ENCODE measurements at places on chromosomes 4 and X. TPM values are rescaled to one million over a fixed set of nuclear protein-coding genes. Genes with fewer than 3 reads are reported as not detected.

GAB3 gene
- 6.7 TPM for total RNA-seq

TMPRSS11B gene
- total RNA-seq, result not detected

- no peak overlapping the region for H3K27ac ChIP-seq
- peaks cover 93% of the 10 kb centered on the region for H3K4me1 ChIP-seq
- no peaks in the 10 kb centered on the region for H3K36me3 ChIP-seq
- no peak for DNase-seq
Measured at GRCh38 chrX:65686236-65686635, 18.8 kb downstream of the MSN start.

GRCh38 chrX:79268788-79269187 lies 98.3 kb downstream of the ITM2A start:
- no peak overlapping the region for H3K27ac ChIP-seq
- peaks cover 46% of the 10 kb centered on the region for H3K4me1 ChIP-seq
- DNase-seq, result no peak
- H3K4me3 ChIP-seq, result no peak overlapping the region

GRCh38 chrX:12868747-12869146 lies 1.9 kb downstream of the TLR7 start:
- no peak for DNase-seq
- H3K27ac ChIP-seq, result no peak overlapping the region
- H3K36me3 ChIP-seq, result no peaks in the 10 kb centered on the region
- H3K4me3 ChIP-seq, result no peak overlapping the region
- H3K4me1 ChIP-seq, result no peaks in the 10 kb centered on the region

ARHGAP36 gene
- total RNA-seq, result not detected

GRCh38 chrX:103773445-103773844 lies 3.2 kb upstream of the PLP1 start:
- no peak overlapping the region for H3K4me3 ChIP-seq
- no peaks in the 10 kb centered on the region for H3K4me1 ChIP-seq
- no peaks in the 10 kb centered on the region for H3K27me3 ChIP-seq
- no peak for DNase-seq

- no peak for DNase-seq
- no peaks in the 10 kb centered on the region for H3K4me1 ChIP-seq
- H3K27me3 ChIP-seq, result no peaks in the 10 kb centered on the region
- H3K27ac ChIP-seq, result no peak overlapping the region
Measured at GRCh38 chr4:99219479-99219878, 433 bp upstream of the ADH6 start.

- no peak overlapping the region for H3K4me3 ChIP-seq
- H3K27ac ChIP-seq, result no peak overlapping the region
- DNase-seq, result no peak
- H3K4me1 ChIP-seq, result no peaks in the 10 kb centered on the region
Measured at GRCh38 chr4:1695913-1696312, 11.8 kb upstream of the FAM53A start.

GRCh38 chr4:173680278-173680677 lies 150.2 kb upstream of the HAND2 start:
- no peaks in the 10 kb centered on the region for H3K27me3 ChIP-seq
- H3K4me3 ChIP-seq, result no peak overlapping the region
- no peak overlapping the region for H3K27ac ChIP-seq
- H3K4me1 ChIP-seq, result no peaks in the 10 kb centered on the region
- H3K36me3 ChIP-seq, result no peaks in the 10 kb centered on the region

FGF16 gene
- total RNA-seq, result not detected

Measured in CD8-positive, alpha-beta memory T cell (primary cell).